ENCODE measurements at places on chromosomes 5 and 9.

DNA sequence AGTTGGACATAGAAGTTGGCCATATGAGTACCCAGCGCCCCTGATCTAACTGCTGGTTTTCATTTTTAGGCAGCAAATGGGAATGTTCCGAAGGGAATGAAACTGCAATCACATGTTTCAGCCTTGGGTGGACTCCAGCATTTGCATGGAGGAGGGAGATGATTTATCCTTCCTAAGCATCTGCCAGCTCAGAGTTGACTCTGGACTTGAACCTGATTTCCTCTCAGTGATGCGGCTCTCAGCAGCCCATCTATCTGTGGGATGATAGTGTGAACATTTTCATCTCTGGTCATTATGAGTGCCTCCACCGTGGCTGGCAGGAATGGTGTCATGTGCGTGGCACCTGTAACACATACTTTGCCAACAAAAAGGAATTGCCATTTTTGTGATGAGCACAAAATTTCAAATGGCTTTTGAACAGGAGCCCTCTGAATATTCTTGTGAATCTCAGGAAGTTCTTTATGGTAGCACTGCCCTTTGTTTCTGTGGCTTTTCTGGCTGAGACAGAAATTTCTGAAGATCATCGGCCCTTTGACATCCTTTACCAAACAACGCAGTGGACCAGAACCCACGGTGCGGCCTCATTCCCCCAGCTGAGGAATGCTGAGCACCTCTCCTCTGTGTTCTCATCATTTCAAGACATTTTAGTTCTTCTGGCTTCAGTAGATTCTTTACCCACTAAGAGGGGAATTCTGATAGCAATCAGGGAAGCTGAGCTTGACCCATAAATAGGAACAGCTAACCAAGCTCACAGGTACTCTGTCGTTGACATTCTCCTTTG lies 28.5 kb downstream of the FUBP3 start:
- no peak for DNase-seq

GRCh38 chr5:129244478-129244877 lies 149.9 kb downstream of the ISOC1 start:
- DNase-seq = no peak

- no peak for DNase-seq
Observed at GRCh38 chr5:124669956-124670721, 76.3 kb downstream of the ZNF608 start.

DNA sequence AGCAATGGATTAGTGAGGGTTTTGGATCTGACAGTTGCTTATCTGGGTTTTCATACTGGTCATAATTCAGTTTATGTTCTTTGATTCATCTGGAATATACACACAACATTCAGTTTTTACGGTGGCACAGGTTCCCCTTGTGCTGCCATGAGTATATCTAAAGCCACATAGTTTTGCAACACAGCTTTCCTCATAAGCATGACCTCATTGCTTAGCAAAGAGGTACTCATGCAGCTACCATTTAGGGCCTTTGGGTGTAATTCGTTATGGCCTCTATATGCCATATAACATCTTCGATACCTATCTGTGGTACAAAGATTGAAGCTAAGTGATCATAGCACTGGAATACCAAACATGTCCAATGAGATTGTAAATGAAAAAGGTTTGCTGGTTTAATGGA lies 2.9 kb upstream of the RBM22 start:
- DNase-seq = no peak

- no peak for DNase-seq
Observed at GRCh38 chr5:118818604-118819003, 169.7 kb downstream of the DTWD2 start.

DNA sequence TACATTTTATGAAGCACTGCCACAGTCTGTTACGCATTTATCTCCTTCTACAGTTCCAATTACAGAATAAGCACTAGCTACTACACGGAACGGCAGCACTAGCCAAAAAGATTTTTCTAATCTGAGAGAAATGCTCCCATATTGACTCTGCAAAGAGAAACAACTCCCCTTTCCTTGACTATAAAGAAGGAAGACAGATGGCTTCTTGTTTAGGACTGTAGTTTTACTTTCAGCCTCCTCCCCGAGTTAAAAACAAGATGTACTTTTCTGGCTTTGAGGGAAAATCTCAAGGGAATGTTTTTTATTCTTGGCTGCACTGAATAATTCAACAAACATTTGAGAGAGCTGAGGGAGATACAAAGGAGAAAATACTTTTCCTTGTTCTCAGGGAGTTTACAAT lies 1.9 kb upstream of the SLC44A1 start:
- DNase-seq = no peak

DNA sequence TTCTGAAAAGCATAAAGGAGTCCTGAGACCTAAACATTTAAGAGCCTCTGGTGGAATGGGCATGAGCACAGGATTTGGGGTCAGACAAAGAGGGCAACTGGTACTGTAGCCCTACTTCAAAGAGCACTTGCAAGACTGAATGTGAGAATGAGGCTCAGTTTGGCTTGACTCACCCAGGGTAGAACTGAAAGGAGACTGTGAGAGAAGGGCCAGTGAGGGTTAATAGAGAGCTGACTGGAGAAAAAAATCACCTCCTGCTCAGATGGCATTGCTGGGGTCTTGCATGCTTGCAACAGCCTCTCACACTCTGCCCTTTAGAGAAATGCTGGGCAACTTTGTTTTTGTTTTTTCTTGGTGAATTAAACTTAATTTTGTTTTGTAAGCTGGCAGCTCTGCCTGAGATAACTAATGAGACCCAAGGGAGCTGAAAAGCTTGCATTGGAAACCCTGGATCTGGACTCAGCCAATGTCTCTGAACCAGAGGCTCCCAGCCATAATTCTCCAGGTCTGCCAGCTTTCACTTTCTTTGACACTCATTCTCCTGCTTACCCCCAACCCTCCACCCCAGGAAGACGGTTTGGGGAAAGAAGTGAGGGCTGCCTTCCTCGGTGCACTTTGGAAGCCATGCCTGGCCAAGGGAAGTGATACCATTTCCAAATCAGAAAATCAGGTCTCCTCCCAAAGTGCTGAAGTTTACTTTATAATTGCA lies 161.1 kb upstream of the PANK3 start:
- DNase-seq = no peak

DNA sequence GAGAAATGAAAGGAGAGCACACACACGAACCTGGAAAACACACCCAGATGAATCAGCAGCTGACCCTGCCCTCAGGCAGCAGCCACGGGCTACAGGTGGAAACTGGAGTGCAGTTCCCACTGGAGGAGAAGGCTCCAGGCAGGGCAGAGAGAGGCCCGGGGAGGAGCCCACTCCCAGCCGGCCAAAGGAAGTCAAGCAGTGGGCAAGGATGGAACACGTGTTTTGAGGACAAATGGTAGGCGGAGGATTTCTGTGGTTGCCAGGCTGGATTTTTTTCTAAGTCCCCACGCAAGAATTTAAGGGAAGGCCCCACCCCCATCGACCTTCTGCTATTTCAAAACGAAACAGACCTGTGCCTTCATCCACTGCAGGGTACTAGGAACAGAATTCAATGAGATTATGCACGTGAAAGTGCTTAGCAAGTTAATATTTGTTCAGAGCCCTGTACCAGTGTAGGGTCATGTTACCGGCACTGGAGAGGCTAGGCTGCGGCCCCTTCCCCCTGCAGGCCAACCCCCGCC lies 6.8 kb downstream of the EPB41L4B start:
- DNase-seq = no peak

- no peak for DNase-seq
Observed at GRCh38 chr9:121838746-121839669, 187.6 kb downstream of the DAB2IP start.

GRCh38 chr5:15365070-15365469 lies 134.9 kb upstream of the FBXL7 start:
- no peak for DNase-seq

DNA sequence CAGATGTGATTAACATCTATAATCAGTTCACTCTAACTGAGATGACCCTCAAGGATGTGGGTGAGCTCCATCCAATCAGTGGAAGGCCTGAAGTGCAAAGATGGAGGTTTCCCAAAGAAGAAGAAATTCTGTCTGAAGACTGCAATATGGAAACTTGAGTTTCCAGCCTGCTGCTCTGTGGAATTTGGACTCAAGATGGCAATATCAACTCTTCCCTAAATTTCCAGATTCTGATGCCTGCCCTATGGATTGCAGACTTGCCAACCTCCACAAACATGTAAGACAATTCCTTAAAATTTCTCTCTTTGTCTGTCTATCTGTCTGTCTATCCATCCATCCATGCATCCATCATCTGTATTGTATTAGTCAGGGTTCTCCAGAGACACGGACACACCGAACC lies 85.9 kb downstream of the ICE1 start:
- no peak for DNase-seq

DNA sequence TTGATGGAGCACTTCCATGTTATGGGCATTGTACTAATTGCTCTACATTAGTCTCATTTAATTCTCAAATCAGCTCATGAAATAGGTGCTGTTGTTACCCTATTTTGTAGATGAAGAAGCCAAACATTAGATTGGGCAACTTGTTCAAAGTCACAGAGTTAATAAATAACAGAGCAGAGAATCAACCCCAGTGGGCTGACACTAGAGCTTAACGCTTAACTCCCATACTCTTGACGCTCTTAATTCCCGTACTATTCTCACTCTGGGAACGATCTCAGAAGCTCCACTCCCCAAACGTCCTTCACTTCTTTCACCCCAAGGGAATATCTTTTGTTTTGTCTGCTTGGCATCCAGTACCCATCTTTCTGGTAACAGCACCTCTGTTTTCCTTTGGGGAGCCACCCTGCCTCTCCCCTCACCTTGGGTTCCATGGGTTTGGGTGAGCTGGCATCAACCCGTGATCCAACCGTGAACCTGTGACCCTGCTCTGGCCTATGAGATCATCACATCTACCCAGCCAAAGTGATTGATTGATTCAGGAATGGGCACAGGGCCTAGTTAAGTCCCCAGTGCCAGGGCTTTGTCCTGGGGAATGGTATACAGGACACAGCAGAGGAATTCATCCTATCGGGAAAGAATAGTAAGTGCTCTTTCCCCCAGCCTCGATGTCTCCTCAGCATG lies 169.2 kb downstream of the NR3C1 start:
- no peak for DNase-seq

DNA sequence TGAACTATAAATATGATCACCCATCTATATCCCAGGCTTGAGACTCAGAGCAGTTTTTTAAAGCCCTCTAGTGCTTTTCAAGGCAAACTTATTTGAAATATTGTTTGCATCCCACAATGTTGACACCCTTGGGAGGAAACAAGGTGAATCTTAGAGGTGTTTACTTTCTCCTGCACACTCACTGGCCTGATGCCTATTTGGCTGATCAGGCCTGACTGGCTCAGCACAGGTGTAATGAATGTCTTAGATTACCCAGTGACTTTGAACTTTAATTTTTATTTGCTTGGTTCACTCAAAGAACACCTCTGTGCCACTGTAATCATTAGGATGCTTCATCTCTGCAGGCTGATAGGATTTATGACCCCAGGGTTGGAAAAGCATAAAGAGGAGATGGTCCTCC lies 158.3 kb downstream of the KCTD16 start:
- DNase-seq = no peak

All from nucleus accumbens (tissue), 56 donors.